ENCODE measurements at places on chromosomes 12 and 14.

GRCh38 chr14:60859525-60859924, 121.4 kb downstream of the TRMT5 start:
- no peak for DNase-seq

GRCh38 chr12:131564845-131565244, 146.0 kb upstream of the SFSWAP start:
- DNase-seq, result no peak

DNA sequence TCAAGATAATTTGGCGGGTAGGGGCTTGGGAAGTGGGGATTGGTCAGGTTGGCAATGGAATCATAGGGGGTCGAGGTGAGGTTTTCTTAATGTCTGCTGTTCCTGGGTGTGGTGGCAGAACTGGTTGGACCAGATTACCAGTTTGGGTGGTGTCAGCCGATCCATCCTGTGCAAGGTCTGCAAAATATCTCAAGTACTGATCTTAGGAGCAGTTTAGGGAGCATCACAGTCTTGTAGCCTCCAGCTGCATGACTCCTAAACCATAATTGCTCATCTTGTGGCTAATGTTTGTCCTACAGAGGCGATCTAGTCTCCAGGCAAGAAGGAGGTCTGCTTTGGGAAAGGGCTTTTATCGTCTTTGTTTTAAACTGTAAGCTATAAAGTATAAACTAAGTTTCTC, 868.4 kb downstream of the DIO2 start:
- no peak for DNase-seq

- DNase-seq, result no peak
Measured at GRCh38 chr12:41681898-41682297, 462.8 kb downstream of the GXYLT1 start.

DNA sequence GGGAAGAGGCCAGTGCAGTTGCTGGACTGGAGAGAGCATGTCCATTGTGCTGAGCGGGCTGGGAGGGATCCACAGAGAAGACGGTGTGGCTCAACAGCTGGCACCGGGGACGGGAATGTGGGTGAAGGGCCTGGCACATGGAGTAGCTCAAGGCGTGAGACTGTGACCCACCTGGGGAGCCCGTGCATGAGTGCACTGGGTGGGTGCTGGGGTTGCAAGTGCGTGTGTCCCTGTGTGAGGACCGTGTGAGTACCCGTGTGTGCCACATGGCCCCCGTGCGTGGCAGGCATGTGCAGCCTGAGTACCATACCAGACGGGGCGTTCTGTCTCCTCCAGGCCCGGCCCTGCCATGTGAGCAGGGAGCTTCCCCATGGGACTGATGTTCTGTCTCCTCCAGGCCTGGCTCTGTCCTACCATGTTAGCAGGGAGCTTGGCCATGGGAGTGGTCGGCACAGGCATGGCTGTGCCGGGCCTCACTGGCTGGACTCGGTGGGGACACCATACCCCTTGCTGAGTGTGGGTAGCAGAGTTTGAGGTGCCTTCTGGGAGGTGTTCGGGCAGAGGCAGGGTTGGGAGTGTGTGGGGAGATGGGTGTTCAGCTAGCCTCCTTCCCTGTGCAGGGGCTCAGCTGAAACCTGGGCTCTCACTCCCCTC, 234.4 kb downstream of the TMEM121 start:
- DNase-seq, result peak; percentile 62

GRCh38 chr12:22874151-22874550, 249.2 kb downstream of the ETNK1 start:
- no peak for DNase-seq

DNA sequence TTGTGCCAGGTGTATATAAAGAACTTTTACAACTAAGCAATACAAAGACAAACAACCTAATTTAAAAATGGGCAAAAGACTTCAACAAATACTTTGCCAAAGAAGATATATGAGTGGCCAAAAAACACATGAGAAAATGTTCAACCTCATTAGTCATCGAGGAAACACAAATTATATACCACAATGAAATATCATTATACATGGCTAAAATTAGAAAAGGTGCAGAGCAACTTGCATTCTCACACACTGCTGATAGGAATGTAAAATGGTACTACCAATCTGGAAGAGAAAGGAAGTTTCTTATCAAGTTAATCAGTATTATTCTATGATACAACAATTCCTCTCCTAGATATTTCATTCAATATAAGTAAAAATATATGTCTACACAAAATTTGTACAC, 131.6 kb upstream of the FRMD6 start:
- DNase-seq, result no peak

GRCh38 chr12:75446857-75447256, 33.7 kb upstream of the GLIPR1 start:
- no peak for DNase-seq

DNA sequence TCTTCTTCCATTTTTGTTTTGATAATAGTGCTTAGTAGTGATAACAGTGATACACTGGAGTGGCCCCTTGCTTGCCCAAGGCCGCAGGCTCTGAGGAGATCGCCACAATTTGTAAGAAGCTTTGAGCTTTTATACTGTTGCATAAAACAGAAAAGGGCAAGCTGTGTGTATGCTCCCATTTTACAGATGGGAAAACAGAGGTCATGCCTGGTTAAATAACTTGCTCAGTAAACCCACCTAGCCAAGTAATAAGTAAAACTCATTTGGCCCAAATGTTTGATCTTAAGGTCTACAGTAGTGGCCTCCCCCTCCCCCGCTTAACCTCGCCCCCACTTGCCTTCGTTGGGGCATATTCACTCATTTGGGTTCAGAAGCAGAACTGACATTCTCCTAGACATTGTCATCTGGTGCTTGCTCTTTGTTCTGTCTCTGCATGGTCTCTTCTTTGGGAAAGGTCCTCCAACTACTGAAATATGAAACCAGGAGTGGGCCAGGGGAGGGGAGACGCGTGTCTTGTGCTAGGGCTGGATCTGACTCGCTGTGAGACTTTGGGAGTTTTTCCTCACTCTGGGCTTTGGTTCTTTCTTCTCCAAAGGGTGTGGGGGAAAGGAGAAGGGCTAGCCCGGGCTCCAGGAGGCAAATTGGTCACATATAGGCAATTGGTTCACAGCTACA, 88.1 kb downstream of the PAPOLA start:
- no peak for DNase-seq

GRCh38 chr12:128337431-128338170, 70.6 kb downstream of the TMEM132C start:
- DNase-seq, result no peak

GRCh38 chr14:48710133-48710532, 876.0 kb downstream of the RPS29 start:
- DNase-seq, result no peak

DNA sequence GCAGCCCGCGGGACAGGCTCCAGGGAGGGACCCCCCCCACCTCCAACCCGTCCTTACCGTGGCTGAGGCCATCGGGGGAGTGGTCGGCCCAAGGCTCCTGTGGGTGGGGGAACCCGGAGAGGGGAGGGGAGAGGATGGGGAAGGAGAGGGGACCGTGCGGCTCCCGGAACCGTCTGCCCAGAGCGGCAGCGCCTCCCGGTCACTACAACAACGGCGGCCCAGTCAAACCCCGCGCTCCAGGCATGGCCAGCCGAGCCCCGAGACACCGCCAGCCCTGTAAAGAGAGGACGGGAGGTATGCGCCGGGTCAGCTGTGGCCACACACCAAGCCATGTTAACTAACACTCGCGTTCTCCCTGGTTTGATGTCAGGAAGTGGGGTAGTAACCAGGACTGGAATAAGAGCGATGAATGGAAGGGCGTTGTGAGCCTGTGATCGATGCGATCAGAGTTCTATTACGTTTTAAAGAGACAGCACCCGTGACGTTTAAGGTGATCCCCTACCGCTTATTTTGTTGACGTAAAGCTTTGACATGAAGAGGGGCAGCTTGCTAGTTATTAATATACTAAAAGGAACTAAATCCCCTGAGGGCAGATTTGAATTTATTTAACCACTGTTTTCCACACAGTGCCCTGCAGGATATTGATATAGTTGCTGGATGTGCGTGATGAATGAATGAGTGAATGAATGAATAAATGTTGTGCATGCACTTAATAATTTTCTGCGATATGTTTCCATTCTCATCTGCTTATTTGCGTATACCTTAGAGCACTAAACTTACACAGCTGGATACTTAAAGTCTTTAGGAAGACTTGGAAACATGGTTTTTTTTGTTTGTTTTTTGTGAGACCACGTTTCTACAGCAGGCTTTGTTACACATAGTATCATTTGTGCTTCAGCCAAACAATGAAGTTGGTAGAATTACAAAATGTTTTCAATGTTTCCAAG, at the start of gene POC1B:
Gene POC1B (minus strand): TSS at position 224 of the 947 bp plus-strand sequence. CDS start 152 bp downstream, at position 72.
- peak; percentile 88 for DNase-seq

DNA sequence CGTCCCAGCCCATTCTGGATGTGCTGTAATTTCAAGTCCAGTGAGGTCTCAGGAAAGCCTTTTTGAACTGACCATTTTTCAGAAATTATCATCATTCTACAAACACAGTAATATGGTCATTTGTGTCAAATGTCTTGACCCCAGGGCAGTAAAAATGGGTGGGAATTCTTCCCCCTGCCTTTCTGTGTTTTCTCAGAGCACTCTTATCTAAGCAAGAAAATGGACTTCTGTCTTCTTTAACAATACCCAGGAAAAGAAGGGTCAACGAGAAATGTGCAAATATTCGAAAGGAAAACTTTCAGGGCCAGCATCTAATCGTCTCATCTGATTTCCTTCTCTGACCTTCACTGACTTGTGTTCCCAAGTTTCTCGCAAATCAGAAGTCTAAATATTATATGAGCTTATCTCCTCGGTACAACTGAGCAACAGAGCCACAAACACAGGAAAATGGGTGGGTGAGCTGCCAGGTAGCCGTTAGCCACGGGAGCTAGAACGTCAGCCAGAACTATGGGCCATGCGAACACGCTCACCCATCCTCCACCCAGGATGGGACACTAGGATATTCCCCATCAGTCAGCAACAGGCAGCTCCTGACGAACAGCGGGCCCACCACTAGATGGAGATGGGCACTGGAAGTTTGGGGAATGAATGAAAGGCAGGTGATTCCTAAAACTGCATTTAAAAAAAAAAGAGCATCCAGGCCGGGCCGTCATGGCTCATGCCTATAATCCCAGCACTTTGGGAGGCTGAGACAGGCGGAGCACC, 57.1 kb downstream of the VWF start:
- no peak for DNase-seq

- DNase-seq, result no peak
Measured at GRCh38 chr12:125263385-125263784, 198.2 kb downstream of the AACS start.

- no peak for DNase-seq
Measured at GRCh38 chr12:88365403-88365802, 214.9 kb downstream of the KITLG start.

- no peak for DNase-seq
Measured at GRCh38 chr14:21894003-21894897, 220.6 kb upstream of the OR4E1 start.

DNA sequence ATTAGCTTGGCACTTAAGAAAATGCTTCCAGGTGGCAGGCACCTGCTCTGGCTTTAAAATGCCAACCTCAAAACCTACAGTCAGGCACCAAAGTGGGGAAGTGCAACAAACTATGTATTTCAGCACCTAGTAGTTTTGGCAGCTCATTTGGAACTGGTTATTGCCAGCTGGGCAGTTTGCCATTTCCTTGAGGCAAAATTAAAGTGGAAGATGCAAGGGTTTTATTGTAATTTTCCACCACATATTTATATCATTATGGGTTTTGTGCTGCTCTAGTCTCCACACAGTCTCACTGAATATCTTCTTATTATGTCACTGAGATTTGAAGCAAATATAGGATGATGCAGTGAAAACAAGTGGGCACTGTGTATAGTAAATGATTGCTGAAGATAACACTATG, 117.0 kb downstream of the PRKD1 start:
- no peak for DNase-seq

DNA sequence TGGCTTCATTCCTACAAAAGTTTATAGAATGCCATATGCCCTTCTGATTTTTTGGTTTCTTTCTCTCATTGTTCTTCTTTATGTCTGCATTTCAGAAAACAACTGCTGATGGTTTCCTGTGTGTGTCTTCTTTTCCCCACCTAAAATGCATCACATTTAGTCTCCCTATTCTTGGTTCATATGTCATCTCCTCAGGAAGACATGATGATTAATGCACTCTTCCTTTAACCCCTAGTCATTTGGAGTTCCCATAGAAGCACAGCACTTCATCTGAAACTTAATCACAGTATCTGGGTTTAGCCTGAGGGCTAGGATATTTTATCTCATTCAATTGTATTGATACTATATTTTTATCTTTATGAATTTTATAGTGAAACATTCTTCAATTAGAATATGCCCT, 21.5 kb downstream of the GNPNAT1 start:
- no peak for DNase-seq

GRCh38 chr14:44914849-44915248, 46.9 kb downstream of the KLHL28 start:
- DNase-seq, result no peak

DNA sequence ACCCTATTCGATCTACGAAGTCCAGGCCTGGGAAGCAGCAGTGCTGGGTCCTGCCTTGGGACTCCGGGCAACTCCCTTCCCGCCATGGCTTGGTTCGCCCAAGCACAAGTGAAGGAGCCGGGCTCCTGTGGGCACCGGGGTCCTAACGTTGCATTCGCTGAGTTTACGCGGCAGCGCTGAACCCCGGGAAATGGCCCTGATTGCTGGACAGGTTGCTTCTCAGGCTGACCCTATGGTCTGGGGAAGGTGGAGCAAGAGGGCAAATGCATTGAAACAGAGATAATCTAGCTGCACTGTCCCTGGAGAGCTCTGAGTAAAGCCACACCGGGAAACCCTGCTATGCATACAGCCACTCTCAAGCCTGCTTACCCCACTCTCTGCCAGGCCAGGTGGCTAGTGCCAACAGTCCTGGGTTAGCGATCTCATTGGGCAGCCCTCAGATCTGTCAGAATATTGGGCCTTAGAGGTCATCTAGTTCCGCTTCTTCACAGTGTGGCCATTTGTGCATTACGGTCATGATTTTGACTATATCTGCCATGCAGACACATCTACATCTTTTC, 11.3 kb downstream of the SYNE3 start:
- no peak for DNase-seq

DNA sequence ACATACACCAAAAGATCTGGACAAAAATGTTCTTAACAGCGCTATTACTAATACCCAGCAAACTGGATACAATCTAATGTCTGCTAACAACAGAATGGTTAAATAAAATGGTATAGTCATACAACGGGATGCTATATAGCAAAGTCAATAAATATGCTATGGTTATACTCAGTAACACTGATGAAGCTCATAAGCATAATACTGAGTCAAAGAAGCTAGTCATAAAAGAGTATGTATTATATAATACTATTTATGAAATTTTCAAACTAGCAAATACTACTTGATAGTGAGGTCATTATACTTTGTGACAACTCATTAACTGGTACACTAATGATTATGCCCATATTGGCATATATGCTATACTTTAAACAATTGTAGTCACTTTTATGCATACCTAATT, 7.4 kb downstream of the ABCD2 start:
- no peak for DNase-seq

GRCh38 chr12:10721651-10722501, 1.2 kb downstream of the YBX3 start:
- peak; percentile 99 for DNase-seq

Data from coronary artery (tissue), 2 donors.